Right cardiac atrium (tissue), 5 donors: ENCODE measurements at places on chromosomes 6 and 20.
A peak's percentile ranks its signal among the peaks of the same experiment; 100 is the strongest.

- DNase-seq = no peak
Observed at GRCh38 chr20:62238569-62239277, 402 bp downstream of the OSBPL2 start.

GRCh38 chr6:104941729-104942091, 15.2 kb upstream of the LIN28B start:
- no peak for DNase-seq

- peak; percentile 60 for DNase-seq
Observed at GRCh38 chr6:158611541-158612370, 32.8 kb downstream of the DYNLT1 start.

- no peak for DNase-seq
Observed at GRCh38 chr20:56200456-56200855, 48.1 kb upstream of the MC3R start.

DNA sequence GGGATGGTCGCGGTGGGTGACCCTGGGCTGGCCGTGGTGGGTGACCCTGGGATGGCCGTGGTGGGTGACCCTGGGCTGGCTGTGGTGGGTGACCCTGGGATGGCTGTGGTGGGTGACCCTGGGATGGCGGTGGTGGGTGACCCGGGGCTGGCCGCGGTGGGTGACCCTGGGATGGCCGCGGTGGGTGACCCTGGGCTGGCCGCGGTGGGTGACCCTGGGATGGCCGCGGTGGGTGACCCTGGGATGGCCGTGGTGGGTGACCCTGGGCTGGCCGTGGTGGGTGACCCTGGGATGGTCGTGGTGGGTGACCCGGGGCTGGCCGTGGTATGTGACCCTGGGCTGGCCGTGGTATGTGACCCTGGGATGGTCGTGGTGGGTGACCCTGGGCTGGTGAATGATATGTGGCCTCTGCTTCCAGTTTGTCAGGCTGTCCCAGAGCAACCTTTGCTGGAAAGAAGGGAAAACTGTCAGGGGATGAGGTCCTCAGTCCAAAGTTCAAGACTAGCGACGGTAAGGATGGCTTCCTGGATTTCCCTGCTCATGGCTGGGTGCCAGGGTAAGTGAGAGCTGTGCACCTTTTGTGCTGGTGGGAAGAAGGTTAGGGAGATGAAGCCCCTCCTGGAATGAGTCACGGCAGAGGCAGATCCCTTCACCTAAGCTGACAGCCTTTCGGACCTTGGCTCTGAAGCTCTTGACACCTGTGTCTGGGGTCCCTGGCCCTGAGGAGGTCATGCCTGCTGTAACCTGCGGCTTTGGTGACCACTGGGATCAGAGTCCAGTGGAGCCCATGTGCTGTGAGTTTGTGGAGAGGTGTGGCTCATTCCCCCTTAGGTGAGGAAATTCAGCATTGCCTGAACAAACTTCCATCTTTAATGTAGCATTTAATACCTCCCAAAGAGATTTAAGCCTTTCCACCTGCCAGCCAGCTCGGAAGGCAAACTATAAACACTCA, 19.1 kb upstream of the PCMTD2 start:
- peak; percentile 41 for DNase-seq

DNA sequence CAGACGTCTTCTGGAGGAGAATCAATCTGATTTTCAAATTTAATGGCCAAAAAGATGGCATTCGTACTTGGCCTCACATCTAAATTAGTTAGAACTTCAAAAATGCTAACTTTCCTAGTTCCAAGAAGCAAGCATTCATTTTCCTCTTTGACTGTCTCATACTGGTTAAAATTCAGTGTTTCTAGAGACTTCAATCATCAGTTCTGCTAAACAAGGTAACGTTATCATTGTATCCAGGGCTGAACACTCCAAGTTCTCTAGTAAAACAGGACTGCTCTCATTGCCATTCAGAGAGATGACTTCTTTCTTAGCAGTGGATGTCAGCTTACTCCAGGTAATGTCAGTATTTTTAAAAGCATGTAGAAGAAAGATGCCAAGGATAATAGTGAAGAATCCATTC, 34.6 kb upstream of the ENTPD6 start:
- DNase-seq = no peak
